Purkinje cell (primary cell): ENCODE measurements at places on chromosomes 12 and 14. TPM values are rescaled to one million over a fixed set of nuclear protein-coding genes. Genes with fewer than 3 reads are reported as not detected.

Gene VRTN
- not detected in 2 replicates for polyA plus RNA-seq

Gene TUBA1A
- 353 and 569 TPM in 2 replicates for polyA plus RNA-seq

Gene TGFB3
- polyA plus RNA-seq, result 1.8 and 2.2 TPM in 2 replicates

Gene TRPV4
- not detected in 2 replicates for polyA plus RNA-seq

Gene ERC1
- 3.5 and 5.7 TPM in 2 replicates for polyA plus RNA-seq
